ENCODE measurements at places on chromosomes 11 and 22.

- DNase-seq = no peak
These were observed 28.9 kb upstream of the ZBED5 start for GRCh38 chr11:10886652-10887250.

DNA sequence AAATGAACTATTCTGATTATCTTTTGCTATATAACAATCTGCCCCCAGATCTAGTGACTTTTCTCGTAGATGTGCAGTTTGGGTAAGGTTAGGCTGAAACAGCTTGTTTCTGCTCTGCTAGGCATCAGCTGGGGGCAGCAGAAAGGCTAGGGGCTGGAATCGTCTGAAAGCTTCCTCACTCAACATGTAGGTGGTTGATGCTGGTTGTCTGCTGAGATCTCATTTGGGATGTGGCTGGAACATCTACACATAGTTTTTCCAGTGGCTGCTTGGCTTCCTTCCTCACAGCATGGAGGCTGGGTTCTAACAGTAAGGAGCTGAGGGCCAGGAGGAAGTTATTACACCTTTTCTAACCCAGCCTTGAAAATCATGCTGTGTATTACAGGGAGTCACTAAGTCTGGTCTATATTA, 30.2 kb downstream of the USP47 start:
- DNase-seq = no peak

- DNase-seq = no peak
These were observed 575.3 kb upstream of the B3GAT1 start for GRCh38 chr11:134987223-134987768.

- DNase-seq = no peak
These were observed 62.9 kb downstream of the NECTIN1 start for GRCh38 chr11:119666061-119666460.

DNA sequence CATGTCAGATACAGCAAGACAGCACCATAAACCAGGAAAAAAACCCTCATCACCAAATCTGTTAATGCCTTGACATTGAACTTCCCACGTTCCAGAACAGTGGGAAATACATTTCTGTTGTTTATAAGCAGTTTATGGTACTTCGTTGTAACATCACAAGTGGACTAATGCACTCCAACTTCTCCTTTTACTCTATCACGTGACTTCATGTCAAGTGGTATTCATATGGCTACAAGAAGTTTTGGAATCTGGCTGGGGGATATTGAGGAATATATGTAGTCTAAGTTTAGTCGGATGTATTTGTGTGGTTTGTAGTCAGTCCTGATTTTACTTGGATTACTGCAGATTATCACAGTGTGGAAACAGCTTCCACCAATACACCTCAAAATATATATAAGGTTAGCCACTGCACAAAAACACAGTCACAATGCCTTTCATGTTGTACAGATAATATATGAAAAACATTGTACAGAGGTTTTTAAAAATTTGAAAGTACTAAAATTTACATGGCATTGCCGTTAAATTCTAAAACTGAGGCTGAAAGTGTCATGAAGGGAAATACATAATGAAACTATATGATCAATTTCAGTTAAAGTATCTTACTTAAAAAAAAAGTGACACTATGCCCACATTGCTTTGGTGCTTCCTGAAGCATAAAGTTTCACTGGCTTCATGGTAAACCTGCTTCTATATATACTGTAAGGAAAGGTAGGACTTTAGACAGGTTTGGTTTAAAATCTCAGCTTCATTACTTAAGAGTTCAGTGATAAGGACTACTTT, 134.1 kb downstream of the CASP12 start:
- no peak for DNase-seq

- DNase-seq = no peak
These were observed 389.6 kb upstream of the SYN3 start for GRCh38 chr22:33447733-33448132.

GRCh38 chr11:3196161-3197043, 22.2 kb downstream of the MRGPRG start:
- no peak for DNase-seq

- no peak for DNase-seq
These were observed 22.3 kb upstream of the GRK3 start for GRCh38 chr22:25542191-25542590.

GRCh38 chr11:64232182-64232966, 2.0 kb upstream of the VEGFB start:
- DNase-seq = no peak

GRCh38 chr11:116513894-116514293, 258.9 kb downstream of the BUD13 start:
- DNase-seq = peak; percentile 50

DNA sequence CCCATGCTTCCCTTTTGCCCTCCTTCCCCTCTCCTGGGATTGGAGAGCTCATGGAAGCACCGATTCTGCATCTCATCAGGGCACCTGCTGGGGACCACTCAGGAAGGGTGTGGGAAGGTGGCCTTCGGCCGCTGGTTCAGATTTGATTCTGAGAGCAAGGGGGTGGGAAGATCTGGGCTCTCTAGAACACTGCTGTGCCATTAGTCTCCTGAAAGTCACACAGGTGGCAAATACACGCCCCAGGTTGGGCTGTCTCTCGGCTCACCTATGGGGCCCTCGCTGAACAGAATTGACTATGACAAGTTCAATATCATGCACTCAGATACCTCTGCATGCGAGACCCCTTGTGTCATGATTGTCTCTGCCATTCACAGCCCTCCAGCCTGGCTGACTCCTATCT, 12.8 kb upstream of the APOBEC3A start:
- no peak for DNase-seq

DNA sequence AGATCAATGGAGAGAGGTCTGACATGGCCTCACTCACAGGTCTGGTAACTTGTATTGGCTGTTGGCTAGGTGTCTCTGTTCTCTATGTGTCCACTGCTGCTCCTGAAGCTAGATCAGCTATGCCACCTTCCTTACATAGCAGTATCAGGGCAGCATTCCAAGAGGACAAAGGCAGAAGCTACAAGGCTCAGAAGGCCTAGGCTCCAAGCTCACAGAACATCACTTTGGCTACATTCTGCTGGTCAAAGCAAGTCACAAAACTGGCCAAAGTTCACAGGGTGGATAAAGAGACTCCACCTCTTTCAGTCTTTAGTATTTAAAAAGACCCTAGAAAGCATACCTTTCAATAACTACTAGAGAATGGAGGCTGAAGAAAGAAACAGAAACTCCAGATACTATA, 4.1 kb downstream of the SLC5A12 start:
- no peak for DNase-seq

DNA sequence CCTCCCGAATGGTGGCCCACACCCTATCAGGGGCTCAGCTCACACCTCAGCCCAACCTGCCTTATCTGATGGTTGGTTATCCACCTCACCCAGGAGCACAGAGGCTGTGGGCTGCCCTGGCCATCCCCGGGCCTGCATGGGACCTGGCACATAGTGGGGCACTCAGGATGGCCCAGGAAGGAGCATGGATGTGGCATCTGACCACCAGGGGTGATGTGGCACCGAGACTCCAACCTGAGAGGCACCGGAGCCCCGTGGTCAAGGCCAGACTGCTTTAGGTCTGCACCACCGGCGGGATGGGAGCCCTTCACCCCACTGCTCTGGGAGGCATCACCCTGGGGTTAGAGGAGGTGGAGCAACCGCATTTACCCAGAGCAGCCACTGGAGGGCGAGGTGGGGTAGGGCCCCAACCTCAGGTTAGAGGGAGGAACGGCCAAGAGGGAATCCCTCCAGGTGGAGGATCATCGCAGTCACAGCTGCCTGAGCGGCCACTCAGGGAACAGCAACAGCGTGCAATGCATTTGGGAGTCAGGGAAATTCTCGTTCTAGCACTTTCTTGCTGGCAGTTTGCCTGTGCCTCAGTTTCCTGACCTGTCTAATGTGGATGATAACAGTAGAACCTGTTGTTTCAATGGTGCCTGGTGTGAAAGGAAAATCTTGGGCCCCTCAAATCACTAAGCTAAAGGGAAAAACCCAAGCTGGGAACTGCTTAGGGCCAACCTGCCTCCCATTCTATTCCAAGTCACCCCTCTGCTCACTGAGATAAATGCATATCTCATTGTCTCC, 52.9 kb upstream of the CARS1 start:
- peak; percentile 58 for DNase-seq

DNA sequence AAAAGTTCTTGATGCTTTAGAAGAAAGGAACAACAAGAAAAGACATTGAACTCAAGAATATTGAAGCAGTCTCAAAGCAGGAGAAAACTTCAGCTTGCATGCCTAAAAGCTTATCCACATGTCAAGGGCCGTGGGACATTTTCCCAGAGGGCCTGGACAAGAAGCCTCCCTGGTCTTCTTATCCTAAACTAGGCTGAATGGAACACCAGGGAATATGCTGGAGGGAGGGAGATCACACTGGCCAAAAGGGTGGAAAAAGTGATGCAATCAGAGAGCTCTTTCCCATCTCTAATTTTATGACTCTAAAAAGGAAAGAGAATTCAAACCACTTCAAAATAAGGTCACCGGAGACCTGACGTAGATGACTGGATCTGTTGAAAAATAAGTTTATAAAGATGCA, 107.2 kb downstream of the MPPED2 start:
- DNase-seq = no peak

GRCh38 chr11:62984451-62984991, at the start of gene SLC22A6:
Gene SLC22A6, minus strand, starts transcription at chr11:62984967. Its CDS starts 277 bp downstream, at chr11:62984690.
- no peak for DNase-seq

DNA sequence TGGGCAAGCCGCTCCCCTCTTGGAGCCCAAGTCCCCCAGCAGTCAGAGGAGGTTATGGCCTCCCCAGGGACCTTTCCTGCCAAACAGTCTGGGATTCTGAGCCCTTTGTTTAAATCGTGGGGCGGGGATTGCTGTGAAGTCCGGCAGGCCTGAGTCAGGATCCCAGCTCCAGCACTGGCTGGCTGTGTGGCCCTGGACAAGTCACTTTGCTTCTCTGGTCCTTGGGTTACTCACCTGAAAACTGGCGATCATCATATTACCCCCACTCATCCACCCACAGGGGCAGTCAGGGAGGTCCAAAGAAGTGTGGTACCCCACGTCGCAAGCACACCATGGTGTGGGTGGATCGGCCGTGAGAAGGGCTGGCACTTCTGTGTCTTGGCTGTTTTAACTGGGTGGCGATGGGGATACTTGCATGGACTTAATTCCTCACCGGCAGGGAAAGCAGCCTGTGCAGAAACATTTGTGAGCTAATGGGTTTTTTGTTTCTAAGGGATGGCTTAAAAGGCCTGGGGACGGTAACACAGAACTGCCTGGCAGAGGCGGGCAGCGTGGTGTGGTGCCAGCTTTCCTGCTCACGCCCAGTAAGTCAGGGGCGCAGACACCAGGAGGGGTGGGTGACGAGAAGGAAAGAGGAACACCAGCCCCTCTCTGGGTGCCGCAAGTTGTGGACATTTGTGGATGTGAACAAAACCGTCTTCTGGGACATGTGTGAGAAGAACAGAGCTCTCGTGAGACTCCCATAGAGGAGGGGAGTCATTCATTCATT, 31.6 kb upstream of the PRR5 start:
- DNase-seq = no peak
